Kidney (tissue), 22 donors: ENCODE measurements at places on chromosomes 4 and X. TPM values are rescaled to one million over a fixed set of nuclear protein-coding genes. Genes with fewer than 3 reads are reported as not detected.

DNA sequence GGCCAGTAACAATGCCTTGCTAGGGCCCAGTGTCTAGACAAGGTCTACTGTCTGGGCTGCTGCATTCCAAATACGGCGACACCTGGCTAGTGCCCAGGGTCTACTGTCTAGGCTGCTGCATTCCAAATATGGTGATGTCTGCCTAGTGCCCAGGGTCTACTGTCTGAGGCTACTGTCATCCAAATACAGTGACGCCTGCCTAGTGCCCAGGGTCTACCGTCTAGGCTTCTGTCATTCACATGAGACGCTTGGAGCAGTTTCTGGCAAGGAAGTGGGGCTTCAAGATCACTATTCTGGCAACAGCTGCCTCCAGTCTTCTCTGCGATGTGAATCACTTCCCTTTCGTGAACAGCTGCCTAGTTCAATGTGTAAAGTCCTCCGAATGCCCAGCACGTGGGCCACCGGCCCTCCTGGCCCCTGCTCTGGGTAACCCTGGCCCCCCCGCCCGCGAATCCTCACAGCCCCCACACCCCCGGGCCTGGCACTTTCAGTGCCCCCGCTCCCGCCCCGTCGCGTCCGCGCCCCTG, 12.7 kb downstream of the ACOX3 start:
- DNase-seq, result peak; percentile 86

- no peak for DNase-seq
Measured at GRCh38 chrX:133908223-133908955, 77.0 kb downstream of the GPC3 start.

- DNase-seq, result no peak
Measured at GRCh38 chr4:127857641-127858040, 23.1 kb upstream of the PLK4 start.

Gene ASMT
- total RNA-seq, result 0.22 TPM

DNA sequence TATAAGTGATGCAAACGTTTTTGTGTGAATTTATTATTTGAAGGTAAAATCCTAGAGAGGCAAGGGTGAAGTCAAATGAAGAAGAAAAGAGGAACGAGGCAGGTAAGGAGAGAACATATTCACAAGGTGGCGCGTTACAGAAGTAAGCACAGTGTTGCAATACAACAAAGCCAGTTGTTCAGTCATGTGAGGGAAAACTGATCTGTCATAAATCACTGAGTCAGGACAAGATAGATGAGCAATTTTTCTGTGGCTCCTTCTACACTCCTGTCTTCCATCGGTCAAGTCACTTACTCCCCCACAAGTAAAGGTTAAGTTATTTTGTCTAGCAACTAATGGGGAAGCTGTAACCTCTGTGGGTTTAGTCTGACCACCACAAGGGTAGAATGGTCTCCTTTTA, 203.0 kb upstream of the GK2 start:
- DNase-seq, result peak; percentile 48
